ENCODE measurements at places on chromosomes 7 and 10. TPM values are rescaled to one million over a fixed set of nuclear protein-coding genes. Genes with fewer than 3 reads are reported as not detected.

DNA sequence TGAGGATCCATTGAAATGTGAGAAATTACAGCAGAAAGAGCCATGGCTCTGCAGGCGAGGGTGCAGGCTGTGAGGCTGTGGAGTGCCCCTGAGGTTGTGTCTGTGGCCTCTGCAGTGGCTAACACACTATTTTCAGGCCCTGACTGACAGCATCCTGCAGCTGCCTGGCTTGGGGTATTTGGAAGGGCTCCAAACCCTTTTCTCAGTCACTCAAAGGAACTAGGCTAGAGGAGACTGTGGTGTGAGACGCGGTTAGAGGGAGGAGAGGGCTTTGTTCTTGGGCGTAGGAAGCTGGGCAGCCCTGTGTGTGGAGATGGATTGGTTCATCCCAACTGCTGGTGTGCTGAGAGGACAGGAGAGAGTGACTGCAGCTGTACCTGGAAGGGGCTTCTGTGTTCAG lies 134.9 kb downstream of the RAMP3 start:
- no peak overlapping the region for H3K4me3 ChIP-seq
- H3K27ac ChIP-seq, result no peak overlapping the region
- peaks cover 9% of the 10 kb centered on the region for H3K4me1 ChIP-seq
- H3K27me3 ChIP-seq, result peaks cover 14% of the 10 kb centered on the region
- no peaks in the 10 kb centered on the region for H3K36me3 ChIP-seq
- no peak for DNase-seq

- no peaks in the 10 kb centered on the region for H3K27me3 ChIP-seq
- no peak overlapping the region for H3K4me3 ChIP-seq
- H3K27ac ChIP-seq, result no peak overlapping the region
- H3K36me3 ChIP-seq, result no peaks in the 10 kb centered on the region
Observed at GRCh38 chr7:10257438-10257837, 716.2 kb upstream of the PHF14 start.

EPO gene
- total RNA-seq, result 0.27 TPM

PLEKHS1 gene
- total RNA-seq, result not detected

NPTX2 gene
- total RNA-seq, result 1.1 TPM

Measured in mesothelial cell of epicardium (in vitro differentiated cells).